ENCODE measurements at places on chromosomes 2 and 18.
A peak's percentile ranks its signal among the peaks of the same experiment; 100 is the strongest.

GRCh38 chr2:168652997-168653921 lies 149.2 kb upstream of the NOSTRIN start:
- no peak for DNase-seq

- peak; percentile 30 for DNase-seq
These were observed 10.4 kb upstream of the CCDC74A start for GRCh38 chr2:131517106-131517831.

GRCh38 chr2:60499651-60500265 lies 53.7 kb downstream of the BCL11A start:
- no peak for DNase-seq

DNA sequence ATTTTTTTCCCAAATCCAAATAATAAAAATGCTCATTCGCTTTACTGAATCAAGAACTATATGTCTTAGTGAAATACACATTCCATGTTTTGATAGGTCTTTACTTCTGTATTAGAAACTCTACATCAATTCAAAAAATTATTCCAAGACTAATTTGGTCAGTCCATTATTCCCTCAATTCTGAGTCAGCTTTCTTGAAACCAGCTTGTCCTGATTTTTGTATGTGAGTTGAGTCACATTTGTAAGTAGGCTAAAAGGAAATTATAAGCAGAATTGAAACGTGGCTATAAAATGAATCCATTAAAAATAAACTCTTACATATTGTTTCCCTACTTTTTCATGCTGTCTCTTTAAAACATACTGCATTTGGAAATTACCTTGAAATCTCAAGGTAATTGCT lies 113.0 kb downstream of the DNER start:
- no peak for DNase-seq

GRCh38 chr2:223894968-223895367 lies 50.2 kb downstream of the WDFY1 start:
- no peak for DNase-seq

DNA sequence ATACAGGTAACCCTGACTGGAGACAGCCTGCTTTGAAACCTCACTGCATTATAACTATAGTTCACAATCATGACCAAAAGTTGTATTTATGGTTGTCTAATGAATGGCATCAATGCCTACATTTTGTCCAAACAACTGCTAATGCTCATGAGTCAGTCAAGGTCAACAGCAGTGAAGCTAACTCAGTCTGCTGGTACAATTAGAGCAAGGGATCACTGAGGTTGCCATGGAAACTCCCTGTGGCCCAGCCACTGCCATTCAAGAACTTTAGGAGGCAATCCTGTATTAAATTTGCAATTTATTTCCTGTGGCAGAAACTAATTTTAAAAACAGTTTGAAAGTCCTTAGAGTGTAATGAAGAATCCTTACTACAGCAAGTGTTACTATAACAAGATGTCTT lies 185.1 kb upstream of the SMAD7 start:
- no peak for DNase-seq

GRCh38 chr18:10757349-10757748 lies 231.5 kb downstream of the NAPG start:
- DNase-seq: no peak

DNA sequence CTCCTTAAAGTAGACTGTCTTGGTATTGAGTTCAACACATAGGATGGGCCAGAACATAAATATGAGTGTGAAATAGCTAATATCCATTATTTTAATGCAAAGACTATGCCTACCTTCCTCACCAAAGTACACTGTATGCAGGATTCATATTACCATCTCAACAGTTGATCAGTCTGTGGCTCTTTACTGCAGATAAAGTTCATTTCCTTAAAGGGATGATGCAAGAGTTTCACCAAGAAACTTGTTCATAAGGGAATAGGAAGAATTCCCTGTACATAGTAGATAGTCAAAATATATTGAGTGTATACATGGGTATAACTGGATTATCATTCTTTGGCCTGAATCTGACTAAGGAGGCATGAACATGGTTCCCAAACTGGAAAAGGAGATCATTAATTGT lies 35.0 kb downstream of the MARS2 start:
- no peak for DNase-seq
